ENCODE measurements at places on chromosomes 7 and 10.

DNA sequence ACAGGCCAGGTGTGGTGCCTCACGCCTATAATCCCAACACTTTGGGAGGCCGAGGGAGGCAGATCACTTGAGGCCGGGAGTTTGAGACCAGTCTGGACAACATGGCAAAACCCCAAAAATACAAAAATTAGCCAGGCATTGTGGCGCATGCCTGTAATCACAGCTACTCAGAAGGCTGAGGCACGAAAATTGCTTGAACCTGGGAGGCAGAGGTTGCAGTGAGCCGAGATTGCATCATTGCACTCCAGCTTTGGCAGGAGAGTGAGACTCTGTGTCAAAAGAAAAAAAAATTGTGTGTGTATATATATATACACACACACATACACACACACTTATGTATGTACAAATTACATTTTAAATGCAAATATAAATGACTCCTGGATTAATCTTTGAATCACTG lies 76.8 kb upstream of the LRRN3 start:
- DNase-seq, result no peak

DNA sequence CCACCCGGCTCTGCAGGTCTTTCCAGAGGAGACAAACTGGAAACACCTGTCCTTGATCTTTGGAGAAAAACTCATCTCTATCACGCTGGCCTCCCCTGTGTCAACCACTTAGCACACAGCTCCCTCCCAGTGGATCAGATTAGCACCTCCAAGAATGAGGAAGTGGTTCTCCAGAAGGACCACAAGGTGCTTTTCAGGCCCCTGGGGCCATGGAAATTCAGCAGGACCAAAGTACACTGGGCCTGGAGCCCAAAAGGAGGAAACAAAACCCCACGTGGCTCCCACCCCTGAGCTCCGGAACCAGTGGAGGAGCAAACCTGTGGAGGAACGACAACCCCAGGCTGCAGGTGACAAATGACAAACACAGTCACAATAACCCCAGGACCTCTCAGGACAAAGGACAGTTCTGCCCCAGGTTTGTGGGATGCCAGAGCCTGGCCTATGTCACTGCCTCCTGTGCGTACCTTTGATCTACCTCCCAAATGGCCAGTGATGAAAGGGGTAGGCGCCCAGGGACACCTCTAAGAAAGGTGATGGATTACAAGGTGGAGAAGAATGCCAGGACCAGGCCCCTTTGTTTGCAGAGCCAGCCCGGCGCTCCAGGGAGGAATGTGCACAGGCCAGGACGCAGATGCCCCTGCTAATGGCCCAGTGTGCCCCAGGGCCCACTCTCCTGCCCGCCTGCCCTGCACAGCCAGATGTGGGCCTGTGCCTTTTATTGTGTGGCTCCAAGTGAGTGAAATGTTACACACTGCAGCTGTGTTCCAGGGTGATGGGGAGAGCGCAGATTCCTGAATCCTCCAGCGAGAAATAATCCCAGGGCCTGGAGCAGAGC lies 5.7 kb downstream of the TNS3 start:
- no peak for DNase-seq

- no peak for DNase-seq
These were observed 190.7 kb downstream of the CDCA7L start for GRCh38 chr7:21754963-21755362.

GRCh38 chr7:20741801-20742200 lies 44.9 kb downstream of the SP8 start:
- no peak for DNase-seq

DNA sequence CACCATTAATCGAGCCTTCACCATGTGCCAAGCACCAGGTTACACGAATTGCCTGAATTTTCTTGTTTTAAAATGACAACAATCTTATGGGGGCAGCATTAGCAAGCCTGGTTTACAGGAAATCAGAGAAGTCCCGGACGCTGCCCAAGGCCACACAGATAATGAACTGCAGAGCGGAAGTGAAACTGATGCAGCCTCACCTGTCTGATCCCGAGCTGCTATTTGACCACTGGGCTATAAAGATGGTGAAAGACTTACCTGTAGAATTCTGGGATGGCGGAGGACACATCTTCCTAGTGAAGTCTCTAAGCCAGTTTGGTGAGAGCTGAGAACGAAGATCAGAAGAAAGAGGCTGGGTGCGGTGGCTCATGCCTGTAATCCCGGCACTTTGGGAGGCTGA lies 21.7 kb upstream of the GALNTL5 start:
- DNase-seq, result no peak

- no peak for DNase-seq
These were observed 814.6 kb upstream of the AUTS2 start for GRCh38 chr7:68783684-68784083.

GRCh38 chr7:33220231-33220630 lies 90.9 kb downstream of the BBS9 start:
- no peak for DNase-seq

- no peak for DNase-seq
These were observed 3.3 kb upstream of the MTERF1 start for GRCh38 chr7:91883676-91884362.

DNA sequence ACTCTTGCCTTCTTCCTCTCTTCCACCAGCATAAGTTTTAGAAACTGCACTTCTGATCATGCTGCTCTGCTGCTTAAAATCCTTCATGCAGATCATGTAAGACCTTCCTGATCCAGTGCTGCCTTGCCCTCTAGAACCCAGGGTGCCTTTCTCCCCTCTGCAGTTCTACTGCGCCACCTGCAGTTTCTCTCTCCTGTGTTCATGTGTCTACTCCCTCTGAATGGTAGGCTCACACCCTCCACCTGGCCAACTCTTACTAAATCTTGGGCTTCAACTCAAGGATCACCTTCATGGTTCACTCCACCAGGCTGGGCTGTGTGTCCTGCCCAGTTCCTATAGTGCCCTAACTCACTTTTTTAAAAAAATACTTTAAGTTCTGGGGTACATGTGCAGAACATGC lies 174.6 kb upstream of the ITGB1 start:
- no peak for DNase-seq

DNA sequence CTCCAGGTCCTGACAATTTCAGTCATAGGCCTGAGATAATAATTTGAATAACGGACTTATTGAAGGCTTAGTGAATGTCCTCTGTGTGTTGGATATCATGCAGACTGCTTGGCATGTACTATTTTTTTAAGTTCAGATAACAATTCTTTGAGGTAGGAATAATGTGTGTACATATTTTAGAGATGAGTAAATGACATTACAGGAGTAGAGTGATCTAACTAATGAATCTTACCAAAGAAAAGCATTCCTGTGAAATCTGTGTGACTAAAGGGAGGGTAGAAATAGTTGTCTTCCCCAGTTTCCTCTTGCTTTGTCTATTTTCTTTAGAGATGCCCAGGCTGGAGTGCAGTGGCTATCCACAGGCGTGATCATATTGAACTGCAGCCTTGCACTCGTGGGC lies 391.8 kb upstream of the ETV1 start:
- DNase-seq, result no peak

- DNase-seq, result no peak
These were observed 113.3 kb downstream of the KCNMA1 start for GRCh38 chr10:77524281-77524711.

All from retina (tissue), 1 donor.